ENCODE measurements at places on chromosomes 12 and 14. TPM values are rescaled to one million over a fixed set of nuclear protein-coding genes. Genes with fewer than 3 reads are reported as not detected.
A peak's percentile ranks its signal among the peaks of the same experiment; 100 is the strongest.

GRCh38 chr12:78398750-78399149 lies 465.8 kb upstream of the SYT1 start:
- DNase-seq, result no peak
- H3K27me3 ChIP-seq, result no peaks in the 10 kb centered on the region
- no peak overlapping the region for H3K4me3 ChIP-seq
- H3K4me1 ChIP-seq, result no peaks in the 10 kb centered on the region

Gene GOLGA3
- total RNA-seq, result 77.9 TPM

DNA sequence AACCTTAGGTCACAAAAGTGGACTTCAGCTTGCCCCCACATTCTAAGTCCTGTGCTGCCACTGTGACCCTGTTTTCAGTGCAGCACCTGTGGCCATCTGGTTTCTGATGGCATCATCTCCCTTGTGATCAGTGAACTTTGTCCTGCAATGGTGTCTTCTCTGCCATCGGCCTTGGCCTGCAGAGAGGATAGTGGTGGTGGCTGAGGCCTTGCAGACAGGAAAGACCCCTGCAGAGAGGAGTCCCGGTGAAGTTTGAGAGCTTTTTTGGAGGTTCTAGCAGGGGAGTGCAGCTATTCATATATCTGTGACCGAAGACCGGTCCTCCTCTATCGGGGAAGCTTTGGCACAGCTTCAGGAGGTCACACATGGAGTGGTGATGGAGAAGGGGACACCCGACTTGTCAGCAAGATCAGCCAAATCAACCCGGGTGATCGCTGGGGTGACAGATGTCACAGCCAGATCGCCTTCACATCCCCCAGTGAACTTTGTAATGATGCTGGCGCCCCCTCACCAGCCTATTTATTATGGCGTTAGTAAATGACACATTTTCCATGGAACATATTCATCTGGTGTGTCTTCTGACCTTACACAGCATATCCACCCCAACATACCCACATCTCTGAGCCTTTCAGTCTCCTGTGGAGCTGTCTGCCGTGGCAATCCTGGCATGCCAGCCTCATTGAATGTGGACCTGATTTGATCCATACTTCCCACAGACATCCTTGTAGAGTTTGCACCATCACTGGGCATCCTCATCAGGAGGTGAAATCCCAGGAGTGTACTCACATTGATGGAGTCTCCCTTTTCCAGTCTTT lies 136.1 kb downstream of the PAPOLA start:
- no peaks in the 10 kb centered on the region for H3K4me1 ChIP-seq
- no peak for DNase-seq
- H3K4me3 ChIP-seq, result no peak overlapping the region
- no peak overlapping the region for H3K27ac ChIP-seq
- H3K36me3 ChIP-seq, result no peaks in the 10 kb centered on the region
- no peaks in the 10 kb centered on the region for H3K27me3 ChIP-seq

DNA sequence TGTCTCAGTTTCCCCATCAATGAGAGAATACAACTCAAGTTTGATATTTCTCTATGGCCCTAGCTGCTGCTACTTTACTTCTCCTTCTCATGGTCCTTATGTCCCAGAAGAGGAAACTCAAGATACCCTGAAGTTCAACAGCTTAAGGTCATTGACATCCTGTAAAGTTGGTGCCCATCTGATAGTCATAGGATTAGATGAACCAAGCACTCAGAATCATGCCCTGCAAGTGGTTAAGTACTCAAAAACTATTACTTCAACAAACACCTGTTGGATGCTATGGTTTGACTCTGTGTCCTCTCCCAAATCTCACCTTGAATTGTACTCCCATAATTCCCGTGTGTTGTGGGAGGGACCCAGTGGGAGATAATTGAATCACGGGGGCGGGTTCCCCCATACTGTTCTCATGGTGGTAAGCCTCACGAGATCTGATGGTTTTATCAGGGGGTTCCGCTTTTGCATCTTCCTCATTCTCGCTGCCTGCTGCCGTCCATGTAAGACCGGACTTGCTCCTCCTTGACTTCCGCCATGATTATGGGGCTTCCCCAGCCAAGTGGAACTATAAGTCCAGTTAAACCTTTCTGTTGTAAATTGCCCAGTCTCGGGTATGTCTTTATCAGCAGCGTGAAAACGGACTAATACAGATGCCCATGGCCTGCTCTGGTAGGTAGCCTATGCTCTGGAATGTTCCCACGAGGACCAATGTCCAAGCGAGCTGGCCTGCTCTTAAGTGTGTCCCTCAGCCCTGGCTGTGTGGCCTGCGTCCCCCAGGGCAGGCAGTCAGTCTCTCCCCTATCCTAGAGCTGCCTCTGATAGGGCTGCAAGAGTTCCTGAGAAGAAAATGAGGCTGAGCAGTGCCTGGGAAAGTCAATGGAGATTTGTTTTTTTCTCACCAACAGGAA lies 18.1 kb downstream of the CAMKK2 start:
- H3K27ac ChIP-seq, result no peak overlapping the region
- peaks cover 4% of the 10 kb centered on the region for H3K36me3 ChIP-seq
- H3K27me3 ChIP-seq, result no peaks in the 10 kb centered on the region

Gene PXMP2
- total RNA-seq, result 3.8 TPM

Gene FIGNL2
- total RNA-seq, result 3.2 TPM

GRCh38 chr12:116389990-116390389 lies 112.5 kb upstream of the MED13L start:
- no peak overlapping the region for H3K4me3 ChIP-seq
- H3K27me3 ChIP-seq, result no peaks in the 10 kb centered on the region
- peaks cover 4% of the 10 kb centered on the region for H3K4me1 ChIP-seq
- H3K27ac ChIP-seq, result peak overlapping the region; percentile 0

DNA sequence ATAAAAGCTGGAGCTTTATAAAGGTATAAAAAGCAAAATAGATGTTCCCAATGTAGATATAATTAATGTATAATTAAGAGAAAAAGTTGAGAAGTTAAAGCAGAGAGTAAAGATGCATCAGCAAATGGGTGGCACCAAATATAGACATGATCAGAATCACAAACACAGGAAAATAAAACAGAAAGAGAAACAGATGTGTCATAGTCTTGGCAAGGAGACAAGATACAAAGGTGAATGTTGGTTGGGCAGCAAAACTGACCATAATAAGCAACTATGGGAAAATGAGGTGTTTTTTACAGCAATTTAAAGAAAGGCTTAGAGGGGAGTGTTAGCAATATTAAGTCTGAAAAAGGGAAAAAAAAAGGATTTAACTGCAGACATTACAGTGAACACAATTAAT lies 135.4 kb upstream of the CLEC14A start:
- DNase-seq, result no peak
- H3K4me1 ChIP-seq, result no peaks in the 10 kb centered on the region
- H3K36me3 ChIP-seq, result no peaks in the 10 kb centered on the region
- H3K27ac ChIP-seq, result no peak overlapping the region
- H3K4me3 ChIP-seq, result no peak overlapping the region

Gene ADAM21
- 0.18 TPM for total RNA-seq

Gene HSP90AA1
- 356 TPM for total RNA-seq

Gene CSRP2
- not detected for total RNA-seq

- no peak for DNase-seq
- no peak overlapping the region for H3K4me3 ChIP-seq
- no peak overlapping the region for H3K27ac ChIP-seq
- peaks cover 23% of the 10 kb centered on the region for H3K4me1 ChIP-seq
- no peaks in the 10 kb centered on the region for H3K36me3 ChIP-seq
Measured at GRCh38 chr12:57849035-57849434, 2.5 kb upstream of the CTDSP2 start.

GRCh38 chr14:36785511-36785910 lies 123.9 kb downstream of the PAX9 start:
- DNase-seq, result no peak
- H3K36me3 ChIP-seq, result no peaks in the 10 kb centered on the region
- H3K4me1 ChIP-seq, result no peaks in the 10 kb centered on the region
- no peak overlapping the region for H3K27ac ChIP-seq
- no peaks in the 10 kb centered on the region for H3K27me3 ChIP-seq

DNA sequence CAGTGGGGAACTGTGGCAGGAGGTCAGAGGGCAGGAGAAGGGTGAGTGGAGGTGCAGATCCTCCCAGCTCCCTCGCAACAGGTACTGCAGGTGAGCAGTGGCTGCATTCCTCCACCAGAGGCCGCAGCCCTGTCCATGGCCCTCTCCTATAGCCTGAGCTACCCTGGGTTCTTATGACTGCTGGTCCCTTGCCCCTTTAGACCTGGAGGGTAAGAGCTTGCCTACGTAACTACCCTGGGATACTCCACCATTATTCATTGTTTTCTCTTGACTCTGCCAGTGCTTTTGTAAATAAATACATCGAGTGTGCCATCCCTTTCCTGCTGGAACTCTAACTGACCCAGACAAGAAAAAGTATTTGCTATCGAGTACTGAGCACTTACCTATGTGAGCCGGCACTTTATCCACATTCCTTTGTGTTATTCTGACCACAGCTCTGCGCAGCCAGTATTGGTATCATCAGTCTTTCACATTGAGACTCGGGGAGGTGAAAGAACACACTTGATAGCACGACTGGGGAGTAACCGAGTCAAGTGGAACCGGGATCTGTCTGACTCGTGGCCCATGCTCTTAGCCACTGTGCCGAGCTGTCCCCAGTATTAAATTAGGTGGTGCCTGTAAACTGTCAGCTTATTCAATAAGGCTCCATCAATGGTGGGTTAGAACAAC lies 38.5 kb downstream of the LTBP2 start:
- no peak overlapping the region for H3K27ac ChIP-seq
- peaks cover 7% of the 10 kb centered on the region for H3K27me3 ChIP-seq
- H3K4me3 ChIP-seq, result no peak overlapping the region

GRCh38 chr14:23119363-23120327 lies 590 bp upstream of the CEBPE start:
- no peaks in the 10 kb centered on the region for H3K36me3 ChIP-seq
- peak overlapping the region; percentile 83 for H3K4me3 ChIP-seq
- H3K27me3 ChIP-seq, result no peaks in the 10 kb centered on the region
- DNase-seq, result peak; percentile 78
- H3K4me1 ChIP-seq, result peaks cover 52% of the 10 kb centered on the region
- H3K27ac ChIP-seq, result peak overlapping the region; percentile 99

GRCh38 chr14:86782092-86782580 lies 1210.8 kb downstream of the GALC start:
- DNase-seq, result no peak
- no peaks in the 10 kb centered on the region for H3K36me3 ChIP-seq
- no peaks in the 10 kb centered on the region for H3K4me1 ChIP-seq
- H3K4me3 ChIP-seq, result no peak overlapping the region

DNA sequence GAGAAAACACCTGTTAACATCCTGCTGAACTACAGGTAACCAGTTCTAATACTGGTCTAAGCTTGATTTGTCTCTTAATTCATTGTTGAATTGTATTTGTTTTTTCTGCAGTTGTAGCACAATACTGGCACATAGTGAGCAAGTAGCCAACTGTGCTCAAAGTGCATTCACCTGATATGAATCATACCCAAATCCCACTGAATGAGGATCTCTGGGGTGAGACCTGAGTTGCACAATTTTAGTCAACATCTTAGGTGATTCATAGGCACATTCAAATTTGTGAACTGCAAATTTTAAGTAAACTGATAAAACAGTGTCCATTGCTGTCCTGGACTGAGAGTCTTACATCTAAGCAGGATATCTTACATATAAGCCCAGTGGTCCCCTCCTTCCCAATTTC lies 12.8 kb downstream of the KCNC2 start:
- peaks cover 2% of the 10 kb centered on the region for H3K4me1 ChIP-seq
- H3K27me3 ChIP-seq, result peaks cover 9% of the 10 kb centered on the region
- no peak for DNase-seq
- no peaks in the 10 kb centered on the region for H3K36me3 ChIP-seq

DNA sequence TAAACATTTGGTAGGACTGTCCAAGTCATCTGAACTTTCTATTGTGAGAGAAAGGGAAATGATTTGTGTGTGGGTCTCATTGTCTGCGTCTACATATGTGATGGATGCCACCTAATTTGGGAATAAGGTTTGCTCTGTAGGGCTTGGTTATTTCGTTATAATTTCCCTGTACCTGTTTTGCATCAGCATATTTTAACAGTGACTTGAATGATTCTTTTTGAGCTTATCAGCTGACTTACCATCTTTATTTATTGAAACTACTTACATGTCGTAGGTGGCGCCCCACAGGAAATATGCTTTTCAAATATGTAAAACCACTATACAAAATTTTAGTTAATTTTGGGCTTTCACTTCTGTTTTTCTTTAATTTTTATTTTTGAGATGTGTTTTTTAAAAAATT lies 56.5 kb upstream of the BCAT1 start:
- no peaks in the 10 kb centered on the region for H3K4me1 ChIP-seq
- no peak overlapping the region for H3K27ac ChIP-seq
- DNase-seq, result no peak
- no peak overlapping the region for H3K4me3 ChIP-seq

GRCh38 chr14:84767434-84767833 lies 762.5 kb upstream of the FLRT2 start:
- H3K4me3 ChIP-seq, result no peak overlapping the region
- H3K27me3 ChIP-seq, result no peaks in the 10 kb centered on the region
- H3K4me1 ChIP-seq, result no peaks in the 10 kb centered on the region
- no peak overlapping the region for H3K27ac ChIP-seq
- H3K36me3 ChIP-seq, result peaks cover 4% of the 10 kb centered on the region

DNA sequence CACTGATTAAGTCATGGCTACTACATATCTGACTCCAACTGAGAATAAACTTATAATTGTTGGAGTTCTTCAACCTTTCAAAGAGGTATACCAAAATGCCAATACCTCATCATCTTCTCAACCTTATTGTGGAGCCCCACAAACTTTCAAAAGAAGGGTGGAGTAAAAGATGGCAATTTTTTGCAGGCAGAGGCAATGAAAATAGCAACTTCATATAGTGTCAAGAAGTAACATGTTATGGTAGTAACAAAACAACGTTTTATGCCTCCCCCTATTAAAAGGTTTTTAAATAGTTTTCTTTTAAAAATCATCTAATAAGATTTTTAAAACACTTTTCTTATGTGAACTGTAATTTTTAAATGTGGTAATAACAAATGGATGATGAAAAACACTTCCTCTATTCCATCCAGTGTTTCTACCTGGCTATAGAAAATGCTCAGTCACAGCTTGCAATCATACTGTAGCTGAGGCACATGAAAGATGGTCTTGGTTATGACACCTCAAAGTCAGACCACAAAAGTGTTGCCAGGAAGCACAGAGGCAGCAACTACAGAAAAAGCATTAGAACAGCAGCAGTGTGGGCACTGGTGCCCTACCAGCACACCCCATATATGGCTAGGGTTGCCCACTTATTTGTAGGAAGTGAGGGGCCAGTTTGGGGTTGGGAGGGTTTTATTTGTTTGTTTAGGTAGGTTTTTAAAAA lies 7.0 kb downstream of the PPP1R12A start:
- no peak overlapping the region for H3K4me3 ChIP-seq
- no peaks in the 10 kb centered on the region for H3K36me3 ChIP-seq
- H3K4me1 ChIP-seq, result peaks cover 19% of the 10 kb centered on the region
- peak; percentile 70 for DNase-seq
- no peaks in the 10 kb centered on the region for H3K27me3 ChIP-seq

- no peak overlapping the region for H3K4me3 ChIP-seq
- no peaks in the 10 kb centered on the region for H3K36me3 ChIP-seq
- no peak overlapping the region for H3K27ac ChIP-seq
- H3K4me1 ChIP-seq, result peaks cover 2% of the 10 kb centered on the region
- DNase-seq, result no peak
- peaks cover 6% of the 10 kb centered on the region for H3K27me3 ChIP-seq
Measured at GRCh38 chr12:91180582-91181395, 1.8 kb downstream of the DCN start.
